ENCODE measurements at places on chromosomes 5 and 9. TPM values are rescaled to one million over a fixed set of nuclear protein-coding genes. Genes with fewer than 3 reads are reported as not detected.

GRCh38 chr9:91935805-91936514 lies 14.1 kb downstream of the ROR2 start:
- no peak for DNase-seq

DNA sequence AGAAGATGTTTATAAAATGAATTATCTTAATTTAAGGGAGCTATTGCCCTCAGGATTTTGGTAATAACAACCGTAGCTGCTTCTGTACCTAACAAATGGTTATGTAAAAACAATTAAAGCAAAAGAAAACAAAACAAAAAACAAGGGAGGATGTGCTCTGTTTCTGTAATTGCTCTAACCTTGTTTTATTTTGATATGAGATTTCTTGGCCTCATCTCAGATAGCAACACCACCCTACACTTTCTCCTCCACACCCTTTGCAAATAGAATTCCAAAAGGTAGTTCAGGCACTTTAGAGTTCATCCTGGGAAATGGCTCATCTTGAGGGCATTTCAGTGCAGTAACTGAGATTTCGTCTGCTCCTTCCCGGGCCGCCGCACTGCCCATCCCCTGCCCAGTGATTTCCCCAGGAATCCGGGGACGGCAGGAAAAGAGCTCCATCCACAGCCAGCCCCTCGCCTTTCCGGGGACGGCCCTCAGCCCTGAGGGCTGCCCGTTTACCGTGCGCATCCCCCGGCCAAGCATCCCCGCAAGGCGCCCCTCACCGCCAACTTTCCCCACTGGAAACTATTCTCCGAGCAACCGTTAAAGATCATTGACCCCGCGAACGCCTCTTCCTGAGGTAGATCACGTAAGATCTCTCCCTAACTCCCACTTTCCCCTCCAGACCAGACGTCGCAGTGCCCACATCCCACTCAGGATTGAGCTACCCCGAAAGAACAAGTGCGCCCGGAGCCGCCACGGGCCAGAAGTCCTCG lies 1.2 kb downstream of the FNBP1 start:
- DNase-seq, result peak; percentile 48

- DNase-seq, result no peak
Observed at GRCh38 chr9:117088140-117088539, 326.7 kb downstream of the ASTN2 start.

- no peak for DNase-seq
Observed at GRCh38 chr5:181149806-181150733, 2.7 kb downstream of the OR2V2 start.

DNA sequence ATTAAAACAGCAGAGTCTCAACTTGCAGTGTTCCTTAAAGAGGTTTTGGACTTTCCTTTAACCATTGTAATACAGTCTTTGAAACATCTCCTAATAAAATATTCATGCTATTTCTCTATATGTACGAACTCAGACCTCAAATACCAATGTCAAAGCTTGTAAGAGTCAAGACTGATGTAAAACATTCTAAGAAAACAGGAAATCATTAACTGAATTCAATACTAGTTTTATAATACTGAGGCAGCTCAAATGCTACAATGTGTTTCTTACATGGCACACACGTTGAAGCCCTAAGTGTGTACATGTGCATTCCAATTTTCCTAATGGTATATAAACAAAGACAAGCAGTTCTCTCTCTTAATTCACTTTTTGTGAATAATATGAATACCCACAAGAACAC lies 11.6 kb downstream of the PSIP1 start:
- DNase-seq, result no peak

The FASTKD3 gene
- total RNA-seq, result 26.5 TPM

GRCh38 chr5:122516432-122516743 lies 204.4 kb downstream of the SNCAIP start:
- no peak for DNase-seq

GRCh38 chr5:108810717-108811116 lies 63.0 kb downstream of the FER start:
- DNase-seq, result no peak

The SPINK4 gene
- not detected for total RNA-seq

- DNase-seq, result no peak
Observed at GRCh38 chr5:65779643-65780042, 57.6 kb downstream of the NLN start.

- no peak for DNase-seq
Observed at GRCh38 chr5:173783371-173783770, 104.8 kb upstream of the CPEB4 start.

The DNLZ gene
- total RNA-seq, result 0.72 TPM

DNA sequence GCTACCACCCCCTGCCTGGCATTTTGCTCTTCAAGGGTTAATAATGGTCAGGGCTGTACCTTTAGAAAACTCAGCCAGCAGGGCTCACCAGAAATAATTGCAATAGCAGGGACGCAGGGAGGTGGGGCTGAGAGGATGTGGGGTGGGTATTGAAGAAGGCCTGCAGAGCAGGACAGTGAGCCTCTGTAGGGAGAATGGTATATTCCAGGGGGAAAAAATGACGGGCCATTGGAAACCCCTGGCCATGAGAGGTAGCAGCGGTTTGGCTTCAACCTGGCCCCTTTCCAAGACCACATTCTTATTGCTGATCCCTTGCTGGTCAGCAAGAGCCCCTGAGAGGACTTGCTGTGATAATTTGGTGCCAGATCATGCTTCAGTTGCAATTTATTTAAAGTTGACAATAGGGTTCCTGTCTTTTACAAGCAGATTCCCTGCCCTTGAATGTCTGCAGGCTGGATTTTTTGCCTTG lies 36.7 kb upstream of the CTNNA1 start:
- peak; percentile 29 for DNase-seq

The PHF24 gene
- total RNA-seq, result 1.9 TPM

GRCh38 chr9:123431581-123431980 lies 75.6 kb downstream of the CRB2 start:
- DNase-seq, result no peak

DNA sequence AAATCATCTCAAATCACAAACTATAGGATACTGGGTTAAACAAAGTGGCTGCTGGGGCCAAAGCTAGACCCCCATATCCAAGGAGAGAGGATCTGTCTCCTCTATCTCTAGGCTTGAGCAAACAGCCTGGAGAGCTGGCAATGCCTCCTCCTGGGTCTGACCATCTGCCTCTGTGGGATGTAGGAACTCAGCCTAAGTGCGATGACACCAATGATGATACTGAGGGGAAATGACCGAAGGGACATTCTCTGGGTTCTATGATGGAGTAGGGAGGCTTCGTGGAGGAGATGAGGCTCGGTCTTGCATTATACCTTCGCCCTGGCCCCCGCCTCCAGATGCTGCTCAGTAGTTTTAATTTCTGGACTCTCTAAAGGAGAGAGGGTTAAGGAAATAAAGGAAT lies 9.3 kb upstream of the SPATA24 start:
- no peak for DNase-seq

- DNase-seq, result no peak
Observed at GRCh38 chr5:5480481-5481111, 58.1 kb downstream of the ICE1 start.

The SLC23A1 gene
- not detected for total RNA-seq

The BARHL1 gene
- total RNA-seq, result not detected

DNA sequence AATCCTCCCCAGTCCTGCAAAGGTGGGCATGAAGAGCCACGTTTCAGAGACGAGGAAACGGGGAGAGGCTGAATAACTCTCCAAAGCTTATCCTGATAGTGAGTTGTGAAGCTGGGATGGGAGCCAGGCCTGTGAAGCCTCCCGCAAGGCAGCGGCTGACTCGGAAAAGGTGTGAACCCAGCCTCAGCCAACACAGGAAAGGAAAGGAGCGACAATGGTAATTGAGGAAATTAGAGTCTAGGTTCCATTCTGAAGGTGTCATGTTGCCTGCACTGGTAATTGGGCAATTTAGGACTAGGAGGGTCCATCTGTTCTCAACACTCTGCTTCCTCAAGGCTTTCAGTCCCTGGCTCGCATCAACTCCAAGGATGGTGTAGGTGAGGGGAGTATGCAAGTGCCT lies 83.4 kb downstream of the LIFR start:
- no peak for DNase-seq

- no peak for DNase-seq
Observed at GRCh38 chr5:113974976-113975375, 386.9 kb upstream of the KCNN2 start.

DNA sequence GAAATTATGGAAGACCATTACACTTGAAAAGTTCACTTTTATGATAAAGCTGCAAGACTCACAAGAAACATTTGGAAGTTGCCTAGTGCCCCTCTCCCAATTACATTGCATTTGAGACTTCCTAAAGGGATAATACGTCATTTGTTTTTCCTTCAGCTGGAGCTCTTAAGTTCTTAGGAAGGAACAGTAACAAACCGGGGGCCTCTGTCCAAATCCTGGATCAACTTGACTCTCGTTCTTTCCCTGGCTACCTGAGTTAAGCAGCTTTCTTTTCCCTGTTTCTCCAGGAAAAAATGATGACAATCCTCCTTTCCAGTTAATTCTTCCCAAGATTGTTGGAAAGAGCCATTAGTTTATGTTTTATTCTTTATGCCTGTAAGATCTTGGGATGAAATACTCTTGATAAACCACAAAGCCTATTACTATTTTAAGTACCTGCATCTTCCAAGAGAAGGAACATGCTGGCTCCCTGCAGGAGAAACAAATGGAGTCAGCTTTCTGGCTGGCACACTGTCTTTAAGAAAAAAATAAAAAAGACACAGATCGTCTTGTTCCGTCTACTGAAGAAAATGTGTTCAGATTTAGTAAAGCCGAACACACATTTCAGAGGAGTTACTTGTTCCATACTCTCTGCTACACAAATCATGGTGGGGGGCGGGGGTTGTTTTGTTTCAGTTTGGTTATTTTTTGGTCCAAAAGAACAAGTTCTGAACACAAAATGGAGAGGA lies 297.9 kb downstream of the EFNA5 start:
- peak; percentile 75 for DNase-seq

- DNase-seq, result no peak
Observed at GRCh38 chr5:83864652-83865051, 144.0 kb upstream of the HAPLN1 start.

The PCSK1 gene
- 0.96 TPM for total RNA-seq

DNA sequence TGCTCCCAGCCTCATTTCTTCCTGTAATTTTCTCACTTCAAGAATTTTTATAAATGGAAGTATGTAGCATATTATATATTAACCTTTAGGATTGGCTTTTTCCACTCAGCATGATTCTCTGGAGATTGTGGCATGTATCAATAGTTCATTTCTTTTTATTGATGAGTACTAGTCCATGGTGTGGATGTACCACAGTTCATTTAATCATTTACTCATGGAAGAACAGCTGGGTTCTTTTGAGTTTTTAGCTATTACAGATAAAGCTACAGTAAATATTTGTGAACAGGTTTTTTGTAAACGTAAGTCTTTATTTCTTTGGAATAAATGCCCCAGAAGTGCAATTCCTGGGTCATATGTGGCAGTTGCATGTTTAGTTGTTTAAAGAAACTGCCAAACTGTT lies 76.1 kb downstream of the UHRF2 start:
- no peak for DNase-seq

DNA sequence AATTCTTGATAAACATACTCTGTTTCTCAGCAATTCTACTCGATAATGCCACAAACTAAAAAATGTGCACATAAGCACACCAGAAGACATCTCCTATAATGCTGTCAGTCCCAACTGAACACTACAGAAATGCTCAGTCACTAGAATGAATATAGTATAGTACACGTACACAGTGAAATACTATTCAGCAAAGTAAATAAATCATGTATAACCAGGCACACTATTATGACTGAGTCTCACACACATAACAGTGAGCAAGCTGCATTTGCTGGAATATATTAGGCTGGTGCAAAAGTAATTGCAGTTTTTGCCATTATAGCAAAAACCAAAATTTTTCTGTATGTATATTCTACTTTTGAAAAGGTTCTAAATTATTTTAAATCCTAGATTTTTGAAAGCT lies 310.2 kb downstream of the CTNND2 start:
- DNase-seq, result no peak

The FOXE1 gene
- 1.2 TPM for total RNA-seq

The CAPSL gene
- total RNA-seq, result not detected

DNA sequence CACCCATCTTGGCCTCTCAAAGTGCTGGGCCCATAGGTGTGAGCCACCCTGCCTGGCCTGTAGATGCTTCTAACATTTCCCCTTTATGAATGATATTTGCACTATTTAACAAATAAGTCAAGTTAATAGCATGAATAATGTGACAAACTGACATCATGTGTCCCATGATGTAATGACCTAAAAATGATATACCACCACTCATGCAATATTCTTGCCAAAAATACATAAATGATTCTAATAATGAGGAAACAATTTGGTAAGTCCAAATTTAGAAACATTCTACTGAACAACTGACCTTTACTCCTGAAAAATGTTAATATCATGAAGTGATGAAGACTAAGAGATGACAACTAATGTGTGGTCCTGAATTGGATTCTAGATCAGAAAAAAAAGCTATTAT lies 33.5 kb upstream of the TRIM14 start:
- DNase-seq, result no peak

The PFN3 gene
- total RNA-seq, result not detected

The HSPB3 gene
- total RNA-seq, result 14.2 TPM

The AK8 gene
- 0.48 TPM for total RNA-seq

DNA sequence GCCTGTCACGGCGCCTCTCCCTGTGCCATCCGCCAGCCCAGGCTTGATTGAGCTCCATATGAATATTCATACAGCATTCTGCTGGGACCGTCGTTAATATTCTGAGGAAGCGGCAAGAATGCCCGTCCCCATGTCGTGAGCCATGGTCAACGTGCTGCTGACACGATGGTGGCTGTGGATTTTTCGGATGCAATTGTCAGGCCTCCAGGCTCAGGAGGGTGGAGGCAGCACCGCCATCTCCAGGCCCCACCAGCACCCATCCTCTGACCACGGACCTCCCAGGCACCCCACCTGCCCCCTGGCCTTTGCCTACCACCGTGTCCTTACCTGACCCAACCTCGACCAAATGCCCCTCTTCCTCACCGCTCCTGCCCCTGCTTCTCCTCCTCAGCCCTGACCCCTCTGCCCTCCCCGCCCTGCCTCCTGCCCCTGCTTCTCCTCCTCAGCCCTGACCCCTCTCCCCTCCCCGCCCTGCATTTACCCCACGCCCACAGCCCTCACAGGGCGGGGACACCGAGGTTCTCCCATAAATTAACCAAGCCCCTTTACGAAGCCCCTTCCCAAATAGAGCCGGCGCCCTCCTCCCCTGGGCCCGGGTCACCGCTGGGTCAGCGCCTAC lies 9.9 kb downstream of the TMEM250 start:
- DNase-seq, result no peak

DNA sequence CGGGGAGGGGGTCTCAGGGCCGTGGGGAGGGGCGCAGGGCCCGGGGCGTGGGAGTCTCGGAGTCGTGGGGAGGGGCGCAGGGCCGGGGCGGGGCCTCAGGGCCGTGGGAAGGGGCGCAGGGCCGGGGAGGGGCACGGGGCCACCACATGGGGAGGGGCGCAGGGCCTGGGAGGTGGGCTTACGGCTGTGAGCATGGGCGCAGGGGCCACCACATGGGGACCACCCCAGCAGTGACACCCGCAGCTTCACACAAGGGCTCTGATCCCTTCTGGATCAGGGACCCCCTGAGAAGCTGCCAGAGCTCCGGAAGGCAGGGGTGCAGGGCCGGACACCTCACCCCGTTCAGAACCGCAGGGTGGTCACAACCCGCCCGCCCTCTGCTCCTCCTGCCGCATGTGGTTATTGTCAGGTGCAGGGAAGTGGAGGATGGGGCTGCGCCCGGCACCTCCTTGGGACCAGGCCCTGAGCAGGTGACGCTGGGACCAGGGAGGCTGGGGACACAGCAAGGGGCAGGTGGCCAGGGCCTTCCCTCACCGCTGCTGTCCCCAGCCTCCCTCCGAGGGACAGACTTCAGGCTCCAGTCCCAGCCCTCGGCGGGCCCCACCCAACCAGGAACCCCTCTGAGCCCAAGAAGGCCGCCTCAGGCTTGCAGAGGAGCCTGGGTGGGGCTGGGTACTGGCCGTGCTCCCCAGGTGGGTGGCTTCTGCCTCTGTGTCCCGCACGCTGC lies 53.7 kb downstream of the EXD3 start:
- DNase-seq, result no peak
